ENCODE measurements at places on chromosomes 2 and 18.

GRCh38 chr2:23465936-23466335 lies 81.0 kb downstream of the KLHL29 start:
- no peak for DNase-seq

- DNase-seq = no peak
Observed at GRCh38 chr2:63484481-63484880, 103.8 kb downstream of the WDPCP start.

GRCh38 chr18:49224738-49225137 lies 235.7 kb downstream of the DYM start:
- DNase-seq = no peak

- no peak for DNase-seq
Observed at GRCh38 chr18:22524783-22525182, 107.1 kb upstream of the CTAGE1 start.

GRCh38 chr2:54341656-54342055 lies 85.6 kb upstream of the TSPYL6 start:
- DNase-seq = peak; percentile 51

DNA sequence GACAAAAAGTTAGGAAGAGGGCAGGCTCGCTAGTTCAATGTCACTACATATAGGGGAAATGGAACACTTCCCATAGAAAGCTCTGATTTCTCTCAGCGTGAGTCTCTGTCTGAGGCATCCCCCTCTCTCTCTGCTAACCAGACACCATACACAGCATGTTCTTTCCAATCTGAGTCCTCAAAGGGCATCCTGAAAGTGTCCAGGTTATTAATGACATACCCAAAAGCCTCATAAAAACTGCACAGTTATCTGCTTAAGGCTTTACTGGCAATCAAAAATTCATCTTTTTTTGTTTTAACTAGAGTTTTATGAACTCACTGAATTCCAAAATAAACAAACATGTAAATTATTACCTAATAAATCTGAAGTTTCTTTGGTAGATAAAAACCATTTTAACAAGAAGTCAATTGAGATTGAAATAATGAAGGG lies 137.4 kb downstream of the AFF3 start:
- DNase-seq = no peak

GRCh38 chr2:30147196-30147714 lies 448 bp downstream of the YPEL5 start:
- DNase-seq = no peak

GRCh38 chr2:169221745-169222369 lies 140.5 kb downstream of the LRP2 start:
- DNase-seq = peak; percentile 30

- no peak for DNase-seq
Observed at GRCh38 chr2:910698-911097, 40.0 kb upstream of the SNTG2 start.

DNA sequence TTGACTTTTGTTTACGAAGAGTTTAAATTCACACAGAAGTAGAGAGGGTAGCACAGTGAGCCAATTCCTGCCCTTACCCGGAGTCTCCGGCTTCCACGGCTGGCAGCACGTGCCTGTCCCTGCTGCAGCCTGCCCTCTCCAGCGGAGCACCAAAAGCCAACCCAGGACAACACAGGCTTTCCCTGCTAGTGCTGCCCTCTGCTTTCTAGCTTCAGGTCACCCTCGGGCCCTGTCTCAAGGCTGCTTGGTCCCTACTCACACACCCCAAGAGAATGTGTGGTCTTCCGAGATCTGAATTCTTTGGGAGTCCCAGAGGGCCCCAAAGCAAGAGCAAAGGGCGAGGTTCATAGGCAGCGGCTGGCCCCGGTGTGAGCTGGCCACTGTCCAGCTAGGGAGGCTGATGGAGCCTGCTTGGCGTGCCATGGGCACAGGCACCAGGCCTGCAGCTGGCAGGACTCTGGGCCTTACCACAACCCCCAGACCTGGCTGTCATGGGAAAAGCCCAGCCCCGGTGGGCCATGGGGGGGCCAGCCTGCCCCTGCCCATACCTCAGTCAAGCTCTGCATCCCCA lies 7.0 kb upstream of the HS6ST1 start:
- no peak for DNase-seq

- DNase-seq = no peak
Observed at GRCh38 chr2:183034806-183035205, 3.5 kb downstream of the NCKAP1 start.

- DNase-seq = no peak
Observed at GRCh38 chr2:237650455-237650850, 23.1 kb downstream of the LRRFIP1 start.

DNA sequence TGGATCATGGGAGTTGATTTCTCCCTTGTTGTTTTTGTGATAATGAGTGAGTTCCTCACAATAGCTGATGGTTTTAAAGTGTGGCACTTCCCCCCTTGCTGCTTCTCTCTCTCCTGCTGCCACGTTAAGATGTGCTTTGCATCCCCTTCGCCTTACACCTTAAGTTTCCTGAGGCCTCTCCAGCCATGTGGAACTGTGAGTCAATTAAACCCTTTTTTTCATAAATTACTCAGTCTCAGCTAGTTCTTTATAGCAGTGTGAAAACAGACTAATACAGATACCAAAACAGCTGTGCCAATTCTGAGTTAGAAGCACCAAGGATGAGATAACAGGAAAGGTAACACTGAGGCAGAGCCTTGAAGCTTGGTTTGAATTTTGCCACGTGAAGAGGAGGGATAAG lies 44.7 kb downstream of the ITSN2 start:
- DNase-seq = no peak

- DNase-seq = no peak
Observed at GRCh38 chr2:119113489-119113770, 45.1 kb downstream of the C1QL2 start.

Measured in dermis blood vessel endothelial cell (primary cell).